Suppressor macrophage (primary cell): ENCODE measurements at places on chromosomes 7 and 10.

DNA sequence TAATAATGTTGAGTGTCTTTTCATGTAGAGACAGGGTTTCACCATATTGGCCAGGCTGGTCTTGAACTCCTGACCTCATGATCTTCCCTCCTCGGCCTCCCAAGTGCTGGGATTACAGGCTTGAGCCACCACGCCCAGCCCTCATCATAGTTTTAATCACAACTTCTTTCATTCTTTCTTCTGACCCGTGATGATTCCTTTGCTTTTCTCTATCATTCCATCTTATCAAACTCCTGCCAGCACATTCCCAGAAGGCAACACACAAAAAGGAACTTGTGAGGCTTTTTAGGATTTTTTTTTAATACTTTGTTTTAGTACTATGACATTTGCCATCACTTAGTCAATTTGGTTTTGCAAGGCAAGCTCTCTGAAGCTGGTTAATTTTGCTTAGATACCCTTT lies 77.5 kb upstream of the MEOX2 start:
- DNase-seq: no peak

GRCh38 chr10:16586358-16587138 lies 64.9 kb upstream of the C1QL3 start:
- DNase-seq: no peak

- no peak for DNase-seq
Observed at GRCh38 chr10:14843327-14843988, 5.4 kb downstream of the HSPA14 start.

GRCh38 chr7:55254242-55254595 lies 110.9 kb upstream of the LANCL2 start:
- no peak for DNase-seq

DNA sequence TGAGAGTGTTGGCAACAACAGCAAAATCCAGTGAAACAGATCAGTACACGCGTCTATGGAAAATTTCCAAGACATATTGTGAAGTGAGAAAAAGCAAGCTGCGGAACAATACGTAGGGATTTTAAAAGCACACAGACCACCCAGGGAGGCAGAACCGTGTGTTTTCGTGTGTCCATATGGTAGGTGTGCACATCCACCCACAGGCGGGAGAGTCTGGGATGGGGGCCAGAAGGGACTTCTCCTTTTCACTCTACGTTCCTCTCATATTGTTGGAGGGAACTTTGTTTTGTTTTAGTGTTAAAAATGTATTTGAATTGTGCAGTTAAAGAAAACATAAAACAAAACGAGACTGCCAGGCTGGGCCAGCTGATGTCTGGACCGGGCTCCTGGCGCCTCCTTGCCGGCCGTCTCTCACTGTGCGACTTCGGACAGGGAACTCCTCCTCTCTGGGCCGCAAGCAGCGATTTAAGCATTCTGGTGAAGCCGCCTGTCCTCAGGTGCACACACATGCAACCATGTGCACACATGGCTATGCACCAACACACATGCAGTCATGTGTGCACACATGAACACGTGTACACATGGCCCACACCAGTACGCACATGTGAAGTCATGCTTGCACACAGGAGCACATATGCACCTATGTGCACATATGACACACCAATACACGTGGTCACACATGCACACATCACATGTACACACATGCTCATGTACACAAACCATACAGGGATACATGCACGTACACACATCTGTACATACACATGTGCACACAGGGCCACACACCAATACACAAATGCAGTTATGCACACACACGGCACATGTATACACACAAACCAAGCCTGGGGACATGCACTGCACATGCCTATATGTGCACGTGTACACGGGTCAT lies 141.1 kb downstream of the ELFN1 start:
- DNase-seq: peak; percentile 56

DNA sequence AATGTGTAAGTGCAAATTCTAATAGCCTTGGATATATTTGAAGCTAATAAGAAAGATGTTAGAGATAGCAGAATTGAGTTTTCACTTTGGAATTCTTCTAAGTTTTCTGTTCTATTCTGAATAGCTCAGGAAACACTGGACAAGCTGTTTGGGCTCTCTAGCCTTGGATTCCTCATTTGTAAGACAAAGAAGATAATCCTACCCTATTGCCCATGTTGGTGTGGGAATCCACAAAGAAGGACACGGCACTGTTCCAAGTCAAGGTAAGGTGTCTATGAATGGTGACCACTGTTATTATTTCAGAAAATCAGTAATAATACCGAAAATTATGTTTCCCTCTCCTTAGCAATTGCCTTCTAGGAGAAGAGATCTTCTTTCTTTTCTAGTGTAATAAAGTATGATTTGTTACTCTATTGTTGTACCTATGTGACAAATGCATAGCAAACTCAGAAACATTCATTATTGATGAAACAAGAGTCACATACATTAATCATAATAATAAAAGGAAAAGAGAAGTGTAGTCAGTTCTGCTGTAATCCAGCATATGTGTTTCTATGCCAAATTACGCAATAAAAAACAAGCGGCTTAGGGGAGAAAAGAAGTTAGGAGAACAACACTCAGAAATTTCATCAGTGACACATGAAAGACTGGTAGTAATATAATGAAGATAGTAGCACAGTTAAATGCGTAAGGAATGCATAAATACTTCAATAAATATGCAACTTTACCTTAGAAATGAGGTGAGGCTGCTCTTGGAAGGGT lies 1012.3 kb upstream of the PHF14 start:
- no peak for DNase-seq

- DNase-seq: no peak
Observed at GRCh38 chr10:25808372-25808771, 125.7 kb upstream of the MYO3A start.

DNA sequence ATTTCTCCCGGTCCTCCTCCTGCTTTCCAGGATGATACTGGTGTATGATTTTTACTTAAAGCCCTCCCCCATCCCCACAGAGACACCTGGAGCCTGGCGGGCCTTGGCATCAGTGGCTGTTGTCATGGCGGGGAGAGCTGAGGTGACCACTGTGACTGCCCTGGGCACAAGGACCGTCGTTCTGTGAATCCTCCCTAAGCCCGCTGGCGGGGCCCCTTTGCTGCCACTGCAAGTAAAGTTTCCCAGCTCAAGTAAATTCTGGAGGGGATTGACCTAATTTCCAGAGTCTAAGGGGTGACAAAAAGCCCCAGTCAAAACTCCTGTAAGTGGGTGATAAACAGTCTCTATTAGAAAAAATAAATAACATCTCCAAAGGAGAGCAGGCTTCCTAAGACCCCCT lies 393.2 kb upstream of the PODXL start:
- DNase-seq: no peak

GRCh38 chr10:53122281-53122680 lies 349.7 kb upstream of the MBL2 start:
- DNase-seq: no peak
